Activated CD8-positive, alpha-beta memory T cell treated with anti-CD3 and anti-CD28 coated beads for 4 hours (primary cell): ENCODE measurements at places on chromosomes 11 and 22.

DNA sequence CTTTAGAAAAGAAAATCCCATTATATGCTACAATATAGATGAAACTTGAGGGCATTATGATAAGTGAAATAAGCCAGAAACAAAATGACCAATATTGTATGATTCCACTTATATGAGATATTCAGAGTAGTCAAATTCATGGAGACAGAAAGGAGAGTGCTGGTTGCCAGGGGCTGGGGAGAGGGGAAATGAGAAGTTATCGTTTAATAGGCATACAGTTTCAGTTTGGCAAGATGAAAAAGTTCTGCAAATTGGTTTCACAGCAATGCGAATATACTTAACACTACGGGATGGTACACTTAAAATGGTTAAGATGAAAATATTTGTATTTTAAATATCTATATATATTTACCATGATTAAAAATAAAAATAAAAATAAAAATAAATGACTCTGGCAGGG, 31.1 kb upstream of the RDX start:
- no peak for DNase-seq

GRCh38 chr11:13008061-13008435, 1.1 kb upstream of the RASSF10 start:
- DNase-seq: no peak

DNA sequence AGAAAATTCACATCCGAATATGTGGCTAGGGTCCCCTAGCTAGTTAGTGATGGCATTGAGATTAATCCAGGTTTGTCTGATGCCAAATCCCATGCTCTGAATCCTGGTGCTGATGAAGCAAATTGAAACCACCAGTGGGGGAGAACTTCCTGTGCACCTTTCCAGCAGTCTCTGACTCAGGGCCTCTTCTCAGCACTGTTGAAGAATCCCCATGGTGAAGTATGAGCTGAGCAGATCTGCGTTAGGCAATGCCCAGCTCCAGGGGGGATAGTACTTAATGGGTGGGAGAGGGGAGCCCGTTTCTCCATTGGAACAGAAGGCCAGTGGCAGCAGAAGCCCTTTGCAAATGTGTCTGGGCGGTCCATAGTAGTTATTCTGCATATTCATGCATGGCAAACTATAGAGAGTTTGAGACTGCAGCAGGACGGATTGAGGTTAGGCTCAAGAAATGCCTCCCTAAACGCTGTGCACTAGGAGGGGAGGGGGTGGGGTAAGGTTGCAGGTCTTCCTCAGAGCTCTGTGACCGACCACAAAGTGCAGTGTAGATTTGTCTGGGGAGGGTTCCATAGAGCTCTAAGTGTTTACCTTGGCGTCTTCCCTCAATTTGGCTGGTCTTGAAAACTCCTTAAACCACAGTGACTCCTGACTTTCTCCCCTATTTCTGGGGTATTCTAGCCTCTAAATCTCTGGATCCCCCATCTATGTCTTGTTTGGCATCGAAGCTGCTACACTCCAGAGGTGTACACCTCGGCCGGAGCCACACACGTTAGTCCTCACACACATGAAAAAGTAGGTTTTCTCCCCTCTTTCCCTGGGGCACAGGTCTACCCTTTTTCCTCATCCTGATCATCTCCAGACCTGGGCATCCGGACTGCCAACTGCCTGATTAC, 4.8 kb downstream of the POU2F3 start:
- DNase-seq: no peak

DNA sequence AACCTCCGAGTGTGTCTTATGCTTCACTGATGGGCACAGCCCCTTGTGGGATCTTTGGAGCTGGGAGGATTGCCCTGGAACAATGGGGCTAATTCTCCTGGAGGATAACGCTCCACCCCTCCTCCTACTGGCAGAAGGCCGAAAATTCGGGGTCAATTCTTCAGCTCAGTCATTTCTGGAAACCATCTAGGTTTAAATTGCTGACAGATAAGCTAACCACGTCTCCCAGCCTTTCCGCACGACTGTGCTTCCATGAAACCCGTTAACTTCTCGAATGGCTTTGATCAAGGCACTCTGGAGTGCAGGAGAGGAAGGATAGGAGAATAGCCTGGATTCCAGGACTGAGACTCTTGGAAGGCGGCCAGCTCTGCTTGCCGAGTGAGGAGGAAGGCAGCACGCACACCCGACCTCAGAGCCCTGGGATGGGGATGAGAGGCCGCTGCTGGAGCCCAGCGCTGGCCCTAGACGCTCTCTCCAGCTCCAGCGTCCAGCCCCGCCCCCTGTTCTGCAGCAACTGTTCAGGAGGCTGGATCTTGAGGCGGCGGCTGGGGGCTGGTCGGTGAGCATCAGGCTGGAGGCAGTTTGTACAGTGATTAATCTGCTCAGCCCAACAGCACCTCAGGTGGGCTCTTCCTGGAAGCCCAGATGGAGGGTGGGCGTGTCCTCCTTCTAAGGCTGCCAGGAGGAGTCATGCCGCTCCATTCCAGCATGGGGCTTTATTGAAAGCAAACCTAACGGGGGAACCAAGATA, 176.7 kb upstream of the NCAM1 start:
- no peak for DNase-seq

DNA sequence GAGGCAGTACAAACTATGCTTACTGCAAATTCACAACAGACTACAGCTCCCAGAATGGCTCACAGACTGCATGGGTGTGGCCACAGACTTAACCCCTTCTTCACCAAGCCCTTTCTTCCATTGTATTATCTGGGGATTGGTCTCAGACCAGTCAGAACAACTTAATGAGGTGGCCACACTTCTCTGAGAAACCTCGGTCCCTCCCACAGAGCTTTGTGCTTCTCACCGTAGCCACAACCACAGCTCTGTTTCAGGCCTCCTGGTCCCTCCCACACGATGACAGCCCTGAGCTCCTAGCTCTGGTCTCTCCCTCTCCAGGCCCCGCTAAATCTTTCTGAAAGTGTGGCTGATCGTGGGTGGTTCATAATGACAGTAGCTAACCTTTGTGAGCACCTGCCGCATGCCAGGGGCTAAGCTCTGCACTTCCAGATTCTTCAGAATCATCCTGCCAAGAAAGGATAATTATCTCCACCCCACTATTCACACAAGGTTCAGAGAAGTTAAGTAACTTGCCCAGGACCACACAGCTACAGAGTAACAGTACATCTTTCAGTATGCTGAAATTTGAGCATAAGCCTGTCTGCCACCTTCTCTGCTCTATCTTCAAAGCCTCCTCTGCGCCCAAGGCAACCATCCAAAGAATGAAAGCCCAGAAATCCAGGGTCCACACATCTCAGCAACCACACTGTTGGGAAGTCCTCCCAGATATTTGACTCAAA, 5.4 kb downstream of the PDE2A start:
- no peak for DNase-seq

DNA sequence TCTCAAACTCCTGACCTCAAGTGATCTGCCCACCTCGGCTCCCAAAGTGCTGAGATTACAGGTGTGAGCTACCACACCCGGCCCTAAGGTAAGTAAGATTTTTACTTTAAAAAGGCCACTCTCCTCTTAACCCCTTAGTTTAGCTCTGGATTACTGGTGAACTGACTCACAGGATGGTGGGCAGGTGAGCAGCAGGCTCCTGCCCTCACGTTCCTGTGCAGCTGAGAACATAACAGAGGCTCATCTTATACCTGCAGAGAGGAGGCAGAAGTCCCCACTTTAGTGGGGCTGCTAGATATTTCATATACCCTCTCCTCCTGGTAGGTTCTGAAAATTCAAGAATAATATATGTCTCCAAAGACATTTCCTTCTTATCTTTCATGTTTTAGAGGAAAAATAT, 17.1 kb upstream of the SERPIND1 start:
- DNase-seq: no peak

GRCh38 chr11:73963861-73964260, 13.0 kb downstream of the DNAJB13 start:
- DNase-seq: no peak

GRCh38 chr22:44870021-44870420, 117.6 kb downstream of the ARHGAP8 start:
- no peak for DNase-seq

DNA sequence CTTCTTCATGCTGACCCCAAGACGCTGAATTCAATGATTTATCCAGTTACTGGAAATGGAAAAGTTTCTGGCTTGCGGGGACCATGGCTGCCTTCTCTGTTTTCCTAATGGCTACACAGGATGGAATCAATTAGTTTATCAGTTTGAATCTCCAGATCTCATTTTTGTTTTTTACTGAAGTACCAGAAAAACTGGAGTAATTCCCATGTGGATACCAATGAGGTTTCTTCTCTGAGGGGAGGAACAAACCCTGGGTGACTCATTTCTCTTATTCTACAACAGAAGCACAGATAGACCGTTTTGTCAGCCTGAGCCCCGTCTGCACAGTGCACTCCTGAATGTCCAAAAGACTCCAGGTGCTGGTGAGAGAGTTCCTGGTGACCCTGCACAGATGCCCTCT, 3.4 kb downstream of the ZNF195 start:
- no peak for DNase-seq

DNA sequence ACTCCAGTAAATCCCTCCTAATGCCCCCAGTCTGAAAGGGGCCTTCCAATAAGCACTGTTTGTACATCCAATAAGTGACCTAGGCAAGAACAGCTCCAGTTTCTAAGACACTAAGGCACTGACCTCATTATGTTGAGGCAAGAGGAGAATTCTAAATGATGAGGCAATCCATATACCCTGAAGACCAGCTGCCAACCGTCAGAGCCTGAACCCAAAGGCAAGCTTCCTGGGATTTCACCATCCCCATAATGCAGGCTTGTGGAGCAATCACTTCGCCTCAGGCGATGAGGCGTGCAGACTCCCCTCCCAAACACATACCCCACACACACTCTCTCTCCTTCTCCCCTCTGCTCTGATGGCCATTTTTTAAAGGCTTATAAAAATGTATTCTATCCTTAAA, 49.5 kb downstream of the LGR4 start:
- no peak for DNase-seq

GRCh38 chr22:24134090-24134846, 47.0 kb upstream of the SUSD2 start:
- DNase-seq: peak; percentile 80

- DNase-seq: no peak
These were observed 47.0 kb upstream of the ALKBH3 start for GRCh38 chr11:43833657-43834073.

DNA sequence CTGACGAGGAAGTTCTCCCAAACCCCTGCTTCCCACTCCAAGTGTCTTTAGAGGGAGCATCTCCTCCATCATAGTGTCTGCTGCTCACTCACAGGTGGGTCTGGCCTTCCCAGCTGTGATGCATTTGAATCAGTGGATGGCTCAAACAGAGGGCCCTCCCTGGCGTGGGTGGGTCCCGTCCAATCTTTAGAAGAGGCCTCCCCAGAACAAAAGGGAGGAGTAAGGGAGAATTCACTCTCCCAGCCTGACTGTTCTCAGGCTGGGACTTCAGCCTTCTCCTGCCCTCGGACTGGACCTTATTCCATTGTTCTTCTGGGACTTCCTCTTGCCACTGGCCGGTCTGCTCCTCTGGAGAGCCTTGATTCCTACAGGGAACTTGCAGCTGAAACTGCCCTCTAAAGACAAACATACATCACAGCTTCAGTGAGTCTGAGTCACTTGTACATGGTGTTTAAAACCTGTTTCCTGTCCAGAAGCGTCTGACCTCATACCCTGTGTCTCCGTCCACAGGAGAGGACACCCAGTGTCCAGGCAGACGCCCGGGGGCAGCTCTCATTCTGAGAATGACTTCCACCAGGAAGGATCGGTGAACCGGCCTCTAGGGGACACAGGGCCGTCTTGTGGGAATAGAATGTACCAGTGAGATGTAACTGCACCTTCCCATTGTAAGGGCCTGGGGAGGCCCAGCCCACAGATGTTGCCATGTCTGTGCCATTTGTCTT, 234.7 kb downstream of the BRD1 start:
- DNase-seq: no peak

- DNase-seq: no peak
These were observed 8.4 kb upstream of the CCKBR start for GRCh38 chr11:6251120-6251733.

DNA sequence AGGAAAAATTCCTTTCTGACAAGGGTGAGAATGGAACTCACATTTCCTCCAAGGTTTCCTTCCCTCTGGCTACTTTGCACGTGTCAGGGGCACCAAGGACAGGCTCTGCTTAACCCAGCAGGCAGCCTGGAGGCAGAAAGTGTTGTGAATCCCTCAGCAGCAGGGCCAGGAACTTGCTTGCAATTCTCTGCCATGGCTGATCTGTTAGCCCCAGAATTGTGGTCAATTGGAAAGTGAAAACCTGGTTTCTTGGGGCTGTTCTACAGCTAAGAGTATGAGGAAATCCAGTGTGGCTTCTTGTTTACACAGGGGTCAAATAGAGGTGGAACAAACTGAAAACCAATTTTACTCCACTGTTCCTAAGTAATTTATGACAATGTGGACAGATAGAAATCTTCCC, 38.3 kb upstream of the CEP295 start:
- DNase-seq: no peak

DNA sequence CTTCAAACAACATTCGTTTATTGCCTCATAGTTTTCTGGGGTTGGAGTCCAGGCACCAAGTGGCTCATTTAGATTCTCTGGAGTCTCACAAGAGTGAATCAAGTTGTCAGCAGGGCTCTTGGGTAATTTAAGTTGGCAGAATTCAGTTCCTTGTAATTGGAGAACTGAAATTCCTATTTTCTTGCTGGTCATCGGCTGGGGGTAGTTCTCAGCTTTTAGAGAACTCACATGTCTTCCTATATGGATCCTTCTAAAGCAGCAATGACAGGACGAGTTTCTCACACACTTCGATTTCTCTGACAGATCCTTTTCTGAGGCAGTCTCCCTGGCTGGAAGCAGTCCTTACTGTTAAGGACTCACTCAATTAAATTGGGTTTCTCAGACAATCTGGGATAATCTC, 17.3 kb upstream of the OOSP4B start:
- no peak for DNase-seq
